ENCODE measurements at places on chromosomes 16 and 17.

DNA sequence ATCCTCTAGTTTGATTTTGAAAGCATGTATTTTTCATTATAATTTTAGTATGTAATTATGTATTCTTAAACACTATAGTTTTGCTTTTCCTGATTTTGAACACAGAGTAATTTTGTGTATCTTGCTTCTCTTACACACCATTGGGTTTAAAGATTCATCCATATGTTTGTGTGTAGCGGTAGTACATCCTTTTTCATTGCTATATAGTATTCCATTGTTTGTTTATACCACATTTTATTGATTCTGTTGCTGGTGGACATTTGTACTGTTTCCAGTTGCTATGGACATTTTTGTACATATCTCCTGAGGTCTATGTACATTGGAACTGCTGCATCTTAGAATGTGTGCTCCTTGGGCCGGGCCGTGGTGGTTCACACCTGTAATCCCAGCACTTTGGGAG, 20.5 kb upstream of the LASP1NB start:
- DNase-seq = no peak

- DNase-seq = no peak
Measured at GRCh38 chr17:48593840-48594537, 410 bp upstream of the HOXB5 start.

DNA sequence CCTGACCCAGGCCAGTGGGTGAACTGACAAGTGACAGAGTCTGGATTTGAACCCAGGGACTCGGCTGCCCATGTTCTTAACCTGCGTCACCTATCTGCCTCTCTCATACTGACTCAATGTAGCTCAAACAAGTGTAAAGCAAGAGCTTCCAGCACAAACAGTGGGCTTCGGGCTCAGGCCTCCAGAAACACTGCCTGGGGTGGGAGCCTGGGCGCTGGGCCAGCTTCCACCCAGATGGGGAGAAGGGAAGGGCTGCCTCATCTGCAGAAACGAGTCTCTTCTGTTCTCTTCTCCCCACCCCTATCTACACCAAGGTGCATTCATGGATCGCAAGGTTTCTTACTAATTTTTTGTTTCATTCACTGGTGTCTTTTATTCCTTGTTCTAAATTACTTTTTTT, 1.3 kb downstream of the CDRT4 start:
- DNase-seq = no peak

DNA sequence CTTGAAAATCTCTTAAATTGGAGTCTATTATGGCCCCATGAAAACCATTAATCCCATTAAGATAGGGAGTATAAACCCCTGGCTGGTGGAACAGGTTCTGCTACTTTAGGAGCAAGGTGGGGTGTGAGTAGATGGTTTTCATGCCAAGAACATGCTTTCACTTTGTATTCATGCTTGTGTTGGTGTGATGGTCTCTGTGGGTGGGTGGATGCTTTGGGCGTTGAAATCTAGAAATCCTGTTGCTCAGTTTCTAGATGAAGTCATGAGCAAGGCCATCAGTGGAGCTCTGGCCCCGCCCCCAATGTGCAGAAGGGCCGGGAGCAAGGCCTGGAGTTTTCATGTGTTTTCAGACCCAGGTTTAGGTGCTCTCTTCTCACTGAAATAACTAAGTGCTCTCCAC, 20.1 kb downstream of the PLD6 start:
- DNase-seq = no peak

GRCh38 chr17:45018848-45019711, 32.4 kb downstream of the DCAKD start:
- DNase-seq = no peak

DNA sequence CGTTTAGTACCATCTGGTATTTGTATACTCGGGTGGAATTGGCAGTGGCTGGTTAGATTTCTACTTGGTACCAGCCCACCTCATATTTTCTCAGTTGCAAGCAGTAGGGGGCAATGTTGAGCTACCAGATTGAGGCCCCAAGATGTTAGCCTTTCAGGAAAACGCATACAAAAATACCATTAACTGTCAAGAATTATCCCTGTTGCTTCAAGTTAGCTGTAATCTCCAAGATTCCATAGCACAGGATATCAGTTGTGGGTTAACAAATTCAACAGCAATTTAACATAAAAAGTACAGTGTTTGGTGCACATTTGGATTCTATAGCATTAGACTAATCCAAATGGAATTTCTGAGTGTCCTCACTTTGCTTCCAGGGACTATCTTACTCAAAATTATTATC, 188.2 kb downstream of the FTO start:
- DNase-seq = peak; percentile 64

DNA sequence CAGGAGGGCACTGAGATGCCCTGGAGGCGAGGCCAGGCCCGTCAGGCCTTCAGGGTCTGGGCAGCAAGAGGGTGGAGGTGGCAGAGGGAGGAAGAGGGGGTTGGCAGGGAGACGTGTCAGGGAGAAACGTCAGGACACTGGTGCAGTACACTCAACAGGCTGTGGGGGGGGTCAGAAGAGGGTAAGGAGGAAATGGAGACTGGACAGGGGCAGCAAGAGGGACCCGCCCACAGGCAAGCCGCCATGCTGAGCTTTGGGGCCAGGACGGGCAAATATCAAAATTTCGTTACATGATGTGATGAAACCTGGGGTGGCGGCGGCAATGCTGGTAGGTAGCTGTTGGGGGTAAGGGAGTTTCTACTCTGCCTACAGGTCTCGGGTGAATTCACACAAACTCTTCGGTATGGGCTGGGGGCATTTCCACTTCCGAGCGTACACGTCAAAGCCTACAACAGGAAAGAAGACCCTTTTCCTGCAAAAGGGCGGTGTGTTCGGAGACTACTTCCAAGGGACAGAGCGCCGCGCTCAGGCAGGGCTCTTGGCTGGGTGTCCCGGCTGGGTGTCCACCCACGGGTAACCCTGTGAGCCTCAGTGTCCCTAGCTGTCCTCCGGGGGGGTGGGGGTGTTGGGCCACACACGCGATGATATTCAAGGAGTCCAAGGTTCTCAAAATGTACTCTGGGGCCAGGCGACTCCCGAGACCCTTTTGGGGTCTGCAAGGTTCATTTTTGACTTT, 43.3 kb upstream of the ATP2A3 start:
- no peak for DNase-seq

DNA sequence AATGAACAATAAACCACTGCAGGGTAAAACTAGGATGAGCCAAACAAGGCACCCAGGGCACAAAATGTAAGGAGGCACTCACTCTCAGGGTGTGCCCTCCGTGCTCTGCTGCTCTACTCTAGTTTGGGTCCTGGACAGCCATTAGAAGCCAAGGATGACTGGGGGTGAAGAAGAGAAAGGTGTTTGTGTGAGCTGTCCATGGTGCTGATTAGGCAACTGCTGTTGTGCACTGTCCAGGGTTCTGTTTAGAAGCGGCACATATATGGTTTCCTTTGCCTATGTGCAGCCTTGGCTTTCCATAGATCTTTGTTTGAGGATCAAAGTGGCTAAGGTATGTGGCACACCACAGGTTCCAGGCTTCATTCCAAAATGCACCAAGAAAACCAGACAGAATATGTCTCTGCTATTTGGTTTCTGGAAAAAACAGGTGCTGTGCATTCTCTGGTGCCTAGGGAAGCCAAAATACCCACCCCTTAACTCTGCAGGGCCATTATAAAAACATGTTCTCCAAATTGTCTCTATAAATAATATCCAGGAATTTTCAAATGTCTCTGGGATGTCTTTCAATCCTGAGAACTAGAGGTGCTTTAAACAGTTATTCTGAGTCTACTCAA, 123.5 kb downstream of the CBLN1 start:
- DNase-seq = no peak

GRCh38 chr16:11546608-11547061, 40.1 kb downstream of the LITAF start:
- DNase-seq = no peak

DNA sequence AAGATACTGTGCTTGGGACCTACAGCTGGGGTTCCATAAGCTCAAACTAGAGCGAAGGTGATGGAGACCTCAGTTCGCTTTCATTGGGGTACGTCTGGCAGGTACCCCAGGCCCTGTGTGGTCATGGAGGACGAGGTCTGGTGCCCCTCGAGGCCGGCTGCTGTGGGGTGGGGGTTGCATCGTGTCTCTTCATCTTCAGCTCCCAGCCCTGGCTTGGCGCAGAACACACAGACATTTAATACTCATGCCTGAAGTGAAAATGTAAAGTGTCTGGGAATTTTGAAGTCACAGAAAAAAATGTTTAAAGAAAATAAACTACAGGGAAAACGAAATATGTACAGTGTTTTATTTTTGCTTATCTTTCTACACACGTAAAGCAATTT, 80.5 kb downstream of the TBC1D16 start:
- DNase-seq = no peak

GRCh38 chr16:50440991-50441390, 72.2 kb upstream of the BRD7 start:
- no peak for DNase-seq

DNA sequence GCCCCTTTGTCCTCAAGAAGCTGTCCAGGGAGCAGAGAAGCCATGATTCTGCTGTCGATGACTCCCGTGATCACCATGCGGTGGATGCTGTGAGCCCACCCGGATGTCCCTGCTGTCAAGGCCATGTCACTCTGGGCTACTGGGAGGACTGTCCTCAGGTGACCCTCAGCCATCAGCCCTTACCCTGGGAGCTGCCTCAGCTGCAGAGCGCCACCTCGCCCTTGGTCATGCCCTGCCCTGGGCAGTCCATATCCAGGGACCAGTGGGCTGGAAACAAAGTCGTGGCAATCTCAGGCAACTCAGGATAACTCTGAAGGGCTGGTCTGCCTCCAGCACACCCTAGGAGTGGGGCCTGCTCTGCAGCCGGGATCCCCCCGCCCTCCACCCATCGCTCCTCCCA, 63.6 kb downstream of the CACNG5 start:
- no peak for DNase-seq

GRCh38 chr17:21193031-21193430, 20.9 kb downstream of the TMEM11 start:
- DNase-seq = no peak

GRCh38 chr16:84647828-84648594, at the start of gene KLHL36:
Gene KLHL36, plus strand, starts transcription at chr16:84648511. Its CDS starts 2,357 bp downstream, at chr16:84650868.
- peak; percentile 9 for DNase-seq
